ENCODE measurements at places on chromosomes 11 and 22.

DNA sequence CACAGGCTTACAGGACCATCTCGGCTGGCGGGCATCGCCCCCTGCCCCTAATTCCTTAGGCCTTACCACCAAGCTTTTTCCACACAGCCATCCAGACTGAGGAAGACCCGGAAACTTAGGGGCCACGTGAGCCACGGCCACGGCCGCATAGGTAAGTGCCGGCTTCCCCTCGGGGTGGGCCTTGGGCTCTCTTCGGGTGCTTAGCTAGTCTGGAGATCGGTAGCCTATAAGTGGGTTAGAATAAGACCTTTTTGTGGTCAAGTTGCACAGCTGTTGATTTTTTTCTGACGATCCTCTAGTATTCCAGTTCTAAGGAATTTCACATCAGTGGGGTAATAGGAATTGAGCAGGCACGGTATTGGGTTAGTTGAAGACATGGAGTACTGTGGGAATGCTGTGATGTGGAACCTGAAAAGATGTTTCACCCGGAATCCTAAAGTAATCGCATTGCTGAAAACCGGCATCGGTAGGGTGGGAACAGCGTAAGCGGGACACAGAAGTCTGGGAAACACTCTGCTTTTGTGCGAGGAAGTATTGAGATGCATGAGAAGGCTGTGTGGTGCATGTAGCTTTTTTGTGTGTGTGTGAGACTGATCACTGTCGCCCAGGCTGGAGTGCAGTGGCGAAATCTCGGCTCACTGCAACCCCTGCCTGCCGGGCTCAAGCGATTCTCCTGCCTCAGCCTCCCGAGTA, 669 bp downstream of the RPL27A start:
- DNase-seq, result no peak

DNA sequence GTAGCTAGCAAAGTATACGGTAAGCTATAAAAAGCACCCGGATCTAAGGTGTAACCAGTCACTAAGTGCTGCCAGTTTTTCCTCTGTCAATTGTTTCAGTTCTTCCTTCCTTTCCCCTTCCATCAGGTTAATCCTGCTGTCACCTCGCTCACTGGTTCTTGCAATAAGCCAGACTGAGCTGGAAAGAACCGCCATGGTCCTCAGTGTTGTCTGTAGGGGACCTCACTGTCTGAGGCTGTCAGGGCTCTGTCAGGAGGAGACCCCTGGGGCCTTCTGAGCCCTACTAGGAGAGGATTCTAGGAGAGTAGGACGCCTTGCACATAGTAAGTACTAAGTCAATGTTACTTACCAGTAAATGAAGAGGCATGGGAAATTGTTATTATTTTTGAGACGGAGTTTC, 1.4 kb upstream of the TBC1D22A start:
- DNase-seq, result no peak

DNA sequence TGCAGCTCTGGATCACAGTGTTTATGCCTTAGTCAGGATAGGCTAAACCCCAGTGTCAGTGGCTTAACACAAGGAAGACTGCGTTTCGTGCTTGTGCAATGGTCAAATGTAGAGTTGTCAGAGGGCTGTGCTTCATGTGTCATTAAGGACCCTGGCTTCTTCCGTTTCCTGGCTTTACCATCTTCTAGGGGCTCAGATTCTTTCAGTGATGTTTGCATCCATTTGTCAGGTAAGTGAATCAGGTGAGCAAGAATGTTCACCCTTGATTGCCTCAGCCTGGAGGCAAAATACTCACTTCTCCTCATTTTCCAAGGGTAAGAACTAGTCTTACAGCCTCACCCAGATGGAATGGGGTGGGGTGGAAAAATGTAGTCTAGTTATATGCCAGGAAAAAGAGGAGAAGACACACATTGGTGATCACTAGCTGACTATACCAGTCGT, 20.5 kb upstream of the AMOTL1 start:
- DNase-seq, result no peak

DNA sequence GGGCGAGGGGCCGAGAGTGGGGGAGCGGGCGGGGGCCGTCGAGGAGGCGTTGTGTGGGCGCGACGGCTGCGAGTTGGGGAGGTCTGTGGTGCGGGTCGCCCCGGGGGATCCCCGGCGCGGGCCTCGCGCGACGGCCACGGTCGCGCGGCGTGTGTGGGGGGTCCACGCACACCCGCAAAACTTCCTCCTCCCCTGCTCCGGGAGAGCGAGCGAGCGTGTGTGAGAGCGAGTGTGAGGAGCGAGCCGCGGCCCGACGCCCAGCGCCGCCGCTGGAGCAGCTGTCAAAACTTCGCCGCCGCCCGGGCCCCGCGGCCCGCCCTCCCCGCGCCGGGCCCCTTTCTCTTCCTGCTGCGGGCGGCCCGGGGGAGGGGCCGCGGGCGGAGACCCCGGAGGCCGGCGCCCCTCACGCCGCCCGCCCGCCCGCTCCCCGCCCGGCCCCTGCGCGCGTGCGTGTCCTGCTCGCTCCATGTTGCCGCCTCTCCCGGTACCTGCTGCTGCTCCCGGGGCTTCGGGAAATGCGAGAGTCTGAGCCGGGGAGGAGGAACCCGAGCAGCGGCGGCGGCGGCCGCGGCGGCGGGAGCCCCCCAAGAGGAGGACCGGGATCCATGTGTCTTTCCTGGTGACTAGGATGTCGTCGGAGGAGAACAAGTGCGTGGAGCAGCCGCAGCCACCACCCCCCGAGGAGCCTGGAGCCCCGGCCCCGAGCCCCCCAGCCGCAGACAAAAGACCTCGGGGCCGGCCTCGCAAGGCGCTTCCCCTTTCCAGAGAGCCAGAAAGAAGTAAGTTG, 9.0 kb upstream of the CCT8L2 start:
- DNase-seq, result no peak

- no peak for DNase-seq
Measured at GRCh38 chr11:83033371-83033770, 38.3 kb downstream of the RAB30 start.

GRCh38 chr11:120270386-120270785, 30.4 kb downstream of the POU2F3 start:
- DNase-seq, result no peak

DNA sequence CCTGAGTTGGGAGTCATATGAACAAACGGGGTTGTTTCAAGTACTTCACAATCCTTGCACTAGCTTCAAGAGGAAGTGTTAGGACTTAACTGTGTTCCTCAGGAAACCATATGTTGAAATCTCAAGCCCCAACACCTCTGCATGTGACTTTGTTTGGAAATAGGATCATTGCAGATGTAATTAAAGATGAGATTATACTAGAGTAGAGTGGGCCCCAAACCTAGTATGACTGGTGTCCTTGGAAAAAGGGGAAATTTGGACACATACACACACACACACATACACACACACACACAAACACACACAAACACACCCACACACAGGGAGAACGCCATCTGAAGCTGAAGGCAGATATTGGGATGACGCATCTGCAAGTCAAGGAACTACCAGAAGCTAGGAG, 6.4 kb upstream of the CEP295 start:
- DNase-seq, result peak; percentile 93

- no peak for DNase-seq
Measured at GRCh38 chr11:134417871-134418840, 6.1 kb upstream of the B3GAT1 start.

DNA sequence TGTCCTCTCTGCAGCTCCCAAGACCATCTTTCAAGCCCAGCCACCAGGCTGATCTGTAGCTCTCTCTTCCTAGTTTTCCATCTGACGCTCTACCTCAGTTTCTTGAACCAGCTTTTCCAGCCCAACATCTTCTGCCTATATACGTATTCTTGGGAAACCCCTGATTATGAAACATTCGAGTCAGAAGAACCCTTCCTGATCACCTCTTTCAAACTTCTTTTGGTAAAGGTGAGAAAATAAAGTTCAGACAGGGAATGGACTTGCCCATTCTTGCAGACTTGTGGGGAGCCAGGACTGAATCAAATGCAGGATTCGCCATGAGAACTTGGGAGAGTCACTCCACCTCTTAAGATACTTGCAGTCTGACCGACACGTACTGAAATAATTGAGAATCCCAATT, 169.5 kb upstream of the NARS2 start:
- no peak for DNase-seq

- no peak for DNase-seq
Measured at GRCh38 chr22:24416095-24416494, 11.3 kb upstream of the ADORA2A start.

- no peak for DNase-seq
Measured at GRCh38 chr11:103948187-103948763, 88.2 kb upstream of the DDI1 start.

- no peak for DNase-seq
Measured at GRCh38 chr22:39474351-39475111, 17.7 kb downstream of the MGAT3 start.

DNA sequence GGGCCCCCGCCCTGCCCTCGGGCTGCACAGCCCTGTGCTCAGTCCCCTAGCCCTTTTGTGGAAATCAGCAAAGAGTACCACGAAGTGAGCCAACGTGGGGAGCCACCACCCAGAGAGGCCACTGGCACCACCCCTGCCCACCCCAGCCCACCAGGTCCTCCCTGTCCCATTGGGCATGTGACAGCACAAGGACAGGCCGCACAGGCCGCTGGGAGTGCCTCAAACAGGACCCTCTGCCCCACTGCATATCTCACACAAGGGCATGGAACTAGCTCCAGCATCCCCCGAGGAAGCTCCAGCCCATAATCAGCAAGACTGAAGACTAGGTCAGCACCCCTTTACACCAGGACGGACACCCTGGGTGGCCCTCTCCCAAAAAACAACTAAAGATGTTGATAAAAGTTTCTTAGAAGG, 29.7 kb downstream of the GNB1L start:
- no peak for DNase-seq

DNA sequence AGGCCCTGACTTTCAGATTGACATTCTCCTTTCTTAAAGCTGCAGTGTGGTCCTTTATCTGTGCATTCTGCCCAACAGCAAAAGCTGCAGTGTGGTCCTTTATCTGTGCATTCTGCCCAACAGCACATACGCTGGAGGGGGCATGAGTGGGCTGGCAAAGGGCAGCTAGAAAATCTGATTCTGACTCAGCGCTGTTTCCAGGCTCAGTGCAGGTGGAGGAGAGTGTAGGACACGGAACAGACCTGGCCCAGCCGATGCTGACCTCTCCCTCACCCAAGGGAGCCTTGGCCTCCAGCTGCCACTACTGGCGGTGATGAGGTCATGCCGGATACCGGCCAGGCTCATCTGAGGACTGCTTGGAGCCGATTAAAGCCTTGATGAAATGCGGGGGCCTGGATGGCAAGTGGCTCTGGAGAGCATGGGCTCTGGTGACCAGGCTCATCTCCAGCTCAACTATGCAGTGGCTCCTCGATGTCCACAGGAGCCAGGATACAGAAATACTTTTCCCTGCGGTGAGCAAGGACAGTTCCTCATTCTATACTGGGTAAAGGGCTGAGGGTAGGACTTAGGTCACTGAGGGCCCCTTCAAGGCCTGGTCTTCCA, 84.6 kb downstream of the CLPB start:
- DNase-seq, result peak; percentile 55

GRCh38 chr22:19167106-19167869, 11.2 kb downstream of the SLC25A1 start:
- DNase-seq, result no peak

- DNase-seq, result peak; percentile 88
Measured at GRCh38 chr11:7436657-7437056, 48.6 kb upstream of the OLFML1 start.

GRCh38 chr11:19349340-19350025, 108.7 kb upstream of the E2F8 start:
- no peak for DNase-seq

DNA sequence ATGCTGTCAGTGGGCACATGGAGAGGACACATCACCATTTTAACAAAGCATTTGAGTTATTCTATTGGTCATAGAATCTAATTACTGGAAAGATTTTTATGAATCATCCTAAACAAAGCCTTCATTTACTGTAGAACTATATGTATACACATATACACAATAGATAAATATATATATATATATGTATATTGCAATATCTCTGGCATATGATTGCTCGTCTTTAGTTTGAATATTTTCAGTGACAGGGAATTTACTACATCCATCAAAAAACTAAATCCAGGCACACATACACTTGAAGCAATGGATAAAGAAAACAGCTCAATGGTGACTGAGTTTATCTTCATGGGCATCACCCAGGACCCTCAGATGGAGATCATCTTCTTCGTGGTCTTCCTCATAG, at the start of gene OR5AR1:
TSS of gene OR5AR1 (plus strand) at position 301 of the 400 bp plus-strand sequence. CDS start at position 301, 0 bp downstream.
- DNase-seq, result no peak
